Hippocampal formation (tissue), 2 donors: ENCODE measurements at places on chromosomes 7 and 10.

DNA sequence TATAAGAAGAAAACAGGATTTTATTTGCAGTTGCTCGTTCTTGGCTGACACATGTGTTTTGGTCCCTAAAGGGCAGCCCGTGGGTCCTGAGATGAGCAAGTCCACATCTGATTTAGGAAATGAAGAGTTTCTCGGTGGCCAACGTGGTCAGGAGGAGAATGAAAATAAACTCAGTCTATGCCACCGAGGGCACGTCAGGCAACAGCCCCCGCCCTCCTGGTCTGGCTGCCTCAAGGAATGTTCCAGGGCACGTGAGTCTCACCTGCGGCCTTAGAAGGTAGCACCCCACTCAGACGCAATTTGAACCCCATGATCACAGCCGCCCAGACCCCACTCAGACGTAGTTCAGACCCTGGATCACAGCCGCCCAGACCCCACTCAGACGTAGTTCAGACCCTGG is 197.2 kb downstream of the ADARB2 start:
- DNase-seq, result no peak

- DNase-seq, result no peak
These were observed 342.7 kb downstream of the GRID1 start for GRCh38 chr10:86023931-86024280.

DNA sequence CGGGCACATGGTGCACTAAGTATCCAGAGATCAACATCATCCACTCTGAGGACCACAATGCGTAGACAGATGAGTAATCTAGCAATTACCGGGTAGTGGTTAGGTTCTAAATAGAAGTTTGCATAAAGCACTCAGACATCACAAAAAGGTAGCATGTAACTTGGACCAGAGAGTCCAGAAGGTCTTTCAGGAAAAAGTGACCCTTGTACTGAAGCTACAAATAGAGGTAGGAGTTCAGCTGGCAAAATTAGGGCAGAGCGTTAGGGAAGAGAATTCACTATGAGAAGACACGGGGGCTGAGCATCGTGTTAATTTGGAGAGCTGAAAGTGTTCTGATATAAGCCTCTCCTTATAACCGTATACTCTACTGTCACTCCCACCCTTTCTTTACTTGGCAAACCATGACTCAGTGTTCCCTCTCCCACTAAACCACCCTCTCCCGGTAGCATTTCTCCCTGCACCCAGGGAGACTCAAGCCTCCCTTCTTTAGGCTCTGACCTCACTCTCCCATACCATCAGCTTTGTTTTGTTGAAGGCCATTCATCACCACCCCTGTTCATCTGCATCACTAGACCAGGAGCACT is 222.2 kb upstream of the FZD1 start:
- no peak for DNase-seq

- DNase-seq, result no peak
These were observed 44.9 kb downstream of the JCAD start for GRCh38 chr10:30014511-30014910.

DNA sequence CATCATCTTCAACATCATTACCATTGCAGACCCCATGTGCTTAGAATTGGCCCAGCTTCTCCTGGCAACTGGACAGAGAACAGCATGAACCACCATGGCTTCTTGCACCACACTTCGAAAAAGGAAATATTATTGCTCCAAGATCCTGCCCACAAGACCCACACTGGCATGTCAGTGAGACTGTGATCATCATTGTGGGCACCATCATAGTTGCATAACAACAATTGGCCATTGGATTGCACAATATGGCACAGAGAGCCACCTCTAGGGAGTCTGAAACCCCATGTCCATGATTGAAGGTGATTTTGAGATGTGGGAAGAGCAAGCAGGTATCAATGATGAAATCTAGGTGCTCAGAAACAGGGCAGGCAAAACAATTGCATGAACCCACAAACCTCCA is 918.9 kb downstream of the GRID1 start:
- no peak for DNase-seq

GRCh38 chr10:130689743-130690626 is 553.8 kb downstream of the GLRX3 start:
- DNase-seq, result no peak

DNA sequence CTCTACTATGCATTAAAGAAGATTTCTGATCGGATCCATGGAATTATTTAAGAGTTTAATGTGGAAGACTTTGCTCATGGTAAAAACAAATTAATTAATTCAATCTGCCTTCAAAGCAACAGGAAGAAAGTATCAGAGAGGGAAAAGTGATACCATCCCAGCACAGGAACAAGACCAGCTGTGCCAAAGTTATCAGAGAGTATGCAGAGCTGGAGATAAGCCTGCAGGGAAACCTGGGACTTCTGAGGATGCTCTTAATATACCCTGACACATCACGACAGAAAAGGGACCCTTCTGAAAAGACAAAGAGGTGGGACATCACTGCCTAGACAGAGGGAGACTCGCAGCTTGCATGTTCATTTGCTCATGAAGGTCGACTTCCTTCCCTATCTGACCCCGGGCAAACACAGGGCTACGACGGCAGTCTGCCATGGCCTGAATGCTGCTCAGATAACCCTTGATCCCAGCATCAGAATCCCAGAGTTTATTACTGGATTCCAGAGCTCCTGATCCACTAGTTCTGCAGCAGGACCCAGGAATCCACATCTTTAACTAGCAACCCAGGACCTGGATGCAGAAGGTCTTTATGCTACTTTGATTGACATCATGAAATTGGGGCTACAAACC is 29.5 kb downstream of the FAM171A1 start:
- DNase-seq, result no peak

DNA sequence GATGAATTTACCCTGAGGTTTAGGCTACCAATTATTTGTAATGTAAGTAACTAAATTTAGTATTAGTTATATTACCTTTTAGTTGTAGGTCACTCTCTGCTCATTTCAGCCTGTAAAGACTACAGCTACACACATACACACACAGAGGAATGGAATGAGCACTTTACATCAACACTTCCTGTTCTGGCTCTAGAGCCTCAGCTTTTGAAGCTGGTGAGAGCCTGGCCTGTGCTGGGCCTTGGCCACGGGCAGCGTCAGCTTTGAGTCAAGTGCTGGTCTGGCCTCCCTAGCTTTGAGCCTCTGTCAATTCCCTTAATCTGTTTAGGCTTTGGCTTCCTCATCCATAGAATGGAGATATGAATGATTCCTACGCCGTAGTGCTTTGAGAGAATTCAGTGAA is 141.7 kb downstream of the EGFR start:
- DNase-seq, result no peak

GRCh38 chr10:32971536-32972091 is 13.6 kb upstream of the ITGB1 start:
- no peak for DNase-seq

DNA sequence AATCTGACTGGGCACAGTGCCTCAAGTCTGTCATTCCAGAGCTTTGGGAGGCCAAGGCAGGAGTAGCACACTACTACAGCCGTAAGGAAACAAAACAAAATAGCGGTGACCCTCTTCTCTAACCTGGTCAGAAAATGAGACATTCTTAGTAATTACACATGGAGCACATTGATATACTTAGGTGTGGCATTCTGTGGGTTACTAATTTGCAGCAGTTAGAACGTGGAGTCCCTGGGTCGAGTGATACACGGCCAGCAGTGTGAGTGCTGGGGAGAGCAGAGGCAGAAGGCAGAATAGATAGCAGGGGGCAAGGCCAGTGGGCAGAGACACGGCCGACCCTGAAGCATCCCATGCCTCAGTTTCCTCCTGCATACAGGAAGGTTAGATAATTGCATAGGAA is 28.9 kb upstream of the SFMBT2 start:
- DNase-seq, result no peak

- no peak for DNase-seq
These were observed 205.4 kb downstream of the ZMYND11 start for GRCh38 chr10:340646-341045.

- DNase-seq, result peak; percentile 72
These were observed 238.0 kb upstream of the INHBA start for GRCh38 chr7:41940760-41941343.

DNA sequence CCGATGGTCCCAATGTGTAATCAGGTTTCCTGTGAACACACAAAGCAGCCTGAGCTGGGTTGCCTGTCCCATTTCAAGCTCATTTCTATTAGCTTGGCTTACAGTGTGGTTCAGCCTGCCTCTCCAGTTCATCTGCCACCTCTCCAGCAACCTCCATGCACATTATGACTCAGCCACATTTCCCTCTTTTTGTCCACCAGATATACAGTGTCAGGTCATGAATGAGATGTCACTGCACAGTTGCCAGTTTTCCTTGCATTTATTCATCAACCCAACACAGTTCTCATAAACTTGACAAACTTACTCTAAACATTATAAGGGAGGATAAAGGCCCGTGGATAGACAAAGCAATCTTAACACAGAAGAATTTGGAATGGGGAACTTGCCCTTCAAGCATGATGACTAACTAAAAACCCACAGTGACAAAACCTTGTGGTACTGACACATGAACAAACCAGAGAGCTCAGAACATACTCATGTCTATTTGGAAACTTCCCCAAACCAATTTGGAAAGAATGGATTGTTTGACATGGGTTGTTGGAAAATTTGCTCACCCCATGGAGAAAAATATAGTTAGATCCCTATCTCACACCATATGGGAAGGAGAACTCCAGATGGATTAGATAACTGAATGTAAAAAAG is 2.5 kb upstream of the CFAP58 start:
- no peak for DNase-seq

GRCh38 chr7:25625306-25625992 is 397.2 kb upstream of the NPVF start:
- DNase-seq, result no peak

DNA sequence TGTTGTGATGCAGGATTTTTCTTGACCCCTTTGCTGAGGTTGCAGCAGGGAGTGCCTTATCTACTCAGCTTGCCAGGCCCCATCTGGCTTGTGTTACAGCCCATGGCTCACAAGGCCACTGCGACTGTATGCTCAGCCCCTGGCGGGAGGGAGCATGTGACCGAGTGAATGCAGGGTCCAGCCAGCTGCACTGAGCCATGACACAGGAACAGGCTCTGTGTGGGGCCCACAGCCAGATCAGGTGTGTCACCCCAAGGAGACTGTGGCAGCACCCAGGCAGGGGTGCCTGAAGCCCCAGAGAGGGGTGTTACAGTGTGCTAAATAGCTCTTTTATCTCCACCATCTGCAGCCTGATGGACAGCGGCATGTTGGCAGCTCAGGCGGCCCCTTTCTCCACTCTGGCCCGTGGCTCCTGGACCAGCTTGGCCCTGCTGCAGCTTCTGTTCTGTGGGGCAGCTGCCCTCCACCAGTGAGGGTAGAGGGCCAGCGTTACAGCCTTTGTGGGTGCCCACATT is 2.6 kb upstream of the PCBD1 start:
- no peak for DNase-seq

DNA sequence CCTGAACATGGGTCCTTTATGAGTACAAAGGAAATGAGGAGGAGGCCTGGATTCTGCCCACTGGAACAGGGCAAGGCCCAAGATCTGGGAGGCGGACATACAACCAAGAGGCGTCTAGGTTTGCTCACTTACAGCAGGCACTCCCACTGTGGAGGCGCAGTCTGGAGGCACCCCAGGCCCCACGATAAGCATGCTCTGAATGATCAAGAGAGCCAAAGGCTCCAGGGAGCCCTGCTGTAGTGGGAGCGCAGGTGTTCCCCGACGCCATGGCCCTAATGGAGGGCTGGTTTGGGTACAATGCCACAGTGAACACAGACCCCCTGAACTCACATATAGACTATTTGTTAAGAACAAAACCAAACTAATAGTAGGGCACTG is 88.1 kb downstream of the FAM53B start:
- DNase-seq, result no peak

GRCh38 chr10:32111585-32111984 is 55.4 kb upstream of the KIF5B start:
- DNase-seq, result no peak

- DNase-seq, result no peak
These were observed 311.8 kb upstream of the IMMP2L start for GRCh38 chr7:111873963-111874690.

- DNase-seq, result peak; percentile 8
These were observed 35.4 kb downstream of the KLF6 start for GRCh38 chr10:3749600-3749999.
